ENCODE measurements at places on chromosomes 12 and 14.

DNA sequence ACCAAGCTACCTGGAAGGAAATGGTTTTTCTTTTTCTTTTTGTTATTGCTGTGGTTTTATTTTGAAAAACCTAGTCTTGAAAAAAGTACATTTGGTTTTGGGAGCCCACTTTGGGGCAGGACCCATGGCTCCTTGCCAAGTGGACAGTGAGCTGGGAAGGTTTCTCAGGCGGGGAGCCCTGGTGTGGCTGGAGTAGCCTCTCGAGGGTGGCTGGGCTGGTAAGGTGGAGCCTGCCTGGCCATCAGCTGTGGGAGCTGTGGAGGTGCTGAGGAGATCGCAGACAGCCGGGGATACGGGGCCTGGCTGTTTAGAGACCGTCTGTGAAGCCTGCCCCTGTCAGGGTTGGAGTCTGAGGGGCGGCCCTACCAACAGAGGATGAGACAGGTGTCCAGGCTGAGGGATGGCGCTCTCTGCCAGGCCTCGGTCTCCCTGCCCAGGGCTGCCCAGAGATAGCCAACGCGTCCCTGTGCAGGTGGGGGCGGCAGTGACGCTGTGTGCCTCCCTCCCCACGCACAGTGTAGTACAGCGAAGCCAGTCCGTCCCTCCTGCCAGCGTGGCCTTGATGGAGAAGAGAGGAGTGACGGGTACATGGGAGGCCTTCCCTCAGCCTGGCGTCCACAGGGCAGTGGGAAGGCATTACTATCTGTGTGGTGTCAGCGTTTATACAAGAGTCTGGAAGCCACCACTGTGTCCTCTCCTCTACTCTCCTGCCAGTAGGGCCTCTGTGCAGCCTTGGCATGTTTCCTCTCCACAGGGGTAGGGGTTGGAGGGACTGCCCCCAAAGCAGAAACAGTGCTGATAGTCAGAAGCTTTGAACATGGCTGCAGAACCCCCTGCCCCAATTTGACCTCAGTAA lies 5.9 kb downstream of the RIN3 start:
- no peak for DNase-seq

- DNase-seq = no peak
These were observed 2.8 kb downstream of the TRHDE start for GRCh38 chr12:72274931-72275330.

DNA sequence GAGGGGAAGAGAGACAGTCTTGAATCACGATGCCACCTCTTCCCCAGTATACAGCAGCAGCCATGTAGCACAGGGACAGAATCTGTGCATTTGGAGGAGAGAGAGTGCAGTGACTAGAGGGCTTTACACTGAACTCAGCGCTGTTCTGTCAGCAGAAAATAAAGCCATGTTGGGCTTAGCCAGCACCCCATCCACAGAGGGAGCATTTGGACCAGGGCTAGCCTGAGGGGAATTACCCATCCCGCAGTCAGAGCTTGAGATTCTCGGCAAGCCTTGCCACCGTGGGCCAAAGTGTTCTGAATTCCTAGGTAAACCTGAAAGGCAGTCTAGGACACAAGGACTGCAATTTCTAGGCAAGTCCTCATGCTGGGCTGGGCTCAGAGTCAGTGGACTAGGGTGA lies 120.4 kb upstream of the CNOT2 start:
- DNase-seq = no peak

DNA sequence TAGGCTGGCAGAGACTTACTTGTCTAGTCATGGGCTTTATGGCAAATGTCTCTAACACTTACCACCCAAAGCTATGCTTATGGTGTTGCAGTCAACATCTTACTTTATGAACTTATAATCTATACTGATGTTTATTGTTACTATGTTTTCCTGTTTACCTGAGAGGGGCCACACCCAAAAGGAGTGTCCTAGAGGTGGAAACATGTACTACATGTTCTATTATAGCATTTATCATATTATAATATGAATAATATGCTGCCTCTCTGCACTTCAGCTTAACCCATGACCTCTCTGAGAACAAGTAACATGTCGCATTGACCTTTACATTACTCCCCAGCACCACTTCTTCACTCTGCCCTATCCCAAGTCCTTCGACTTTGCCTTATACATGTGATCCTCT lies 501.8 kb downstream of the ETNK1 start:
- no peak for DNase-seq

- no peak for DNase-seq
These were observed 17.4 kb downstream of the IPO8 start for GRCh38 chr12:30678221-30678620.

DNA sequence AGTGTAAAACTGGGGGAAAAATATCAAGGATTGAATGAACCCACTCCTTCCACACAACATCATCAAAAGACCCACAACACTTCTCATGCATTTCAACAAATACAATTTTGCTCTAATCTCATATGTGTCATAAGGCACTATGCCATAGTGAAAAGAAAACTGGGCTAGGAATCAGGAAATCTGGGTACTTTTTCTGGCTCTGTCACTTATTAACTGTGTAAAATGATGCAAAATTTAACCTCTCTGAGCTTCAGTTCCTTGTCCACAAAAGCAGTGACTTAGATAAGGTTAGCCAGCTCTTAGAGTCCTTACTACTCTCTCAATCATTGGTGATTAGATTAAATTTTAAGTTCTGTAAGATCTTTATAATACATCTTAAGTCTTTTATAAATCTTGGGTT lies 250.5 kb upstream of the SOX5 start:
- no peak for DNase-seq

Data from MG63 (cell line).